NCI-H226 (cell line): ENCODE measurements at places on chromosomes 16 and 17.

GRCh38 chr17:21034340-21035235, 8.2 kb downstream of the USP22 start:
- peak; percentile 56 for DNase-seq

DNA sequence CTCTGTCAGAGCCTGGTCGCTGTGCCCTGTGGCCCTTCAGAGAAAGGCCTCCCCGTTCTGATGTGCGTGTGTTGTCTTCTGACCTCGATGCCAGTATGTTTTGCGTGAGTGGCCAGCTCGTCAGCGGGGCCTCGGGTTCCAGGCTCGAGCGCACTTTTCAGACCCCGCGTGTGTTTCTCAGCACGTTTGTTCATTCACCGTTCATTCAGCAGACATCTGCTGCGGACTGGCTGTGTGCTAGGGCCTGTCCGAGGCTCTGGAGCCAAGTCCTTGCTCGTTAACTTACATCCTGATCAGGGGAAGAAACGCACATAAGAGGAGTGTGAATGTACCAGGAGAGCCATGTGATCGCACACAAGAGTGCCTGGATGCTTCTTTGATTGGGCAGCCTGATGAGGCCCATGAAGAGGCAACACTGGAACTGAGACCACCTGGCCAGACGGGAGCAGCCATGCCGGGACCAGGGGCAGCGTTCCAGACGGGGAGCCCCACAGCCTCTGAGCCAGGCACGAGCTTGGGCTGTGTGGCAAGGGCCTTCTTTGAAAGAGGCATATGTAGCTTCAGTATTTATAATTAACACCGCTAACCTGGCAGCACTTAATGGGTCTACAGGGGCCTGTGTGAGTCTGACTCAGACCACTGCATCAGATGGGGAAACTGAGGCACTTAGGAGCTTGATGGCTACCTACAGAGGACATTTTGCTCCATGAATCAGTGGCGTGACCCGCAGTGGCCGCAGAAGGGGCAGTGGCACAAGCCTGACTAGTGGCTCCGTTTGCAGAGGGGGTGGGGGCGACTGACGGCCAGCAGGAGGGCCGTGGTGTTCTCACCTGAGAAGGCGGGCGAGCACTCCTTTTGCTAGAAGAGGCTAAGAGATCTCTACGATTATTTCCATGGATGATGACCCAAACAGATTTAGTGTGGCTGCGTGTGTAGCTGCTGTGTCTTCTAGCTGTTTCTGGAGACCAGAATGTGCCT, 187.9 kb upstream of the CHMP6 start:
- DNase-seq: no peak

DNA sequence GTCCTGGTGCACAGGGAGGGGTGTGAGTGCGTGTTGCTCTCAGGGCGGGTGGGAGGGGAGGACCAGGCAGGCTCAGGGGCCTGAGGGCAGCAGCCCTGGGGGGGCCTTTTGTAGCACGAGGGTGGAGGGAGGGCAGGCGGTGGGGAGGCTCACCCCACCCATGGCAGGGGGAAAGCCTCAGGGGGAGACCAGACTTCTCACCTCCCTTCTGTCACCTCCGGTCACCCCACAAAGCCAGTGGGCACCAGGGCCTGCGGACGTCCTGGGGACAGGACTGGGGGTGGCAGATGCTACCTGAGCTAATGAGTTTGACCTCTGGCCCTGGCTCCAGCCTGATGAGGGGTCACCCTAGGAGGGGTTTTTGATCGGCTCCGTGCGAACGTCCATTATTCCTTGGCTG, 39.0 kb downstream of the SOX8 start:
- no peak for DNase-seq

GRCh38 chr17:66776999-66777688, 57.8 kb upstream of the CACNG5 start:
- no peak for DNase-seq

DNA sequence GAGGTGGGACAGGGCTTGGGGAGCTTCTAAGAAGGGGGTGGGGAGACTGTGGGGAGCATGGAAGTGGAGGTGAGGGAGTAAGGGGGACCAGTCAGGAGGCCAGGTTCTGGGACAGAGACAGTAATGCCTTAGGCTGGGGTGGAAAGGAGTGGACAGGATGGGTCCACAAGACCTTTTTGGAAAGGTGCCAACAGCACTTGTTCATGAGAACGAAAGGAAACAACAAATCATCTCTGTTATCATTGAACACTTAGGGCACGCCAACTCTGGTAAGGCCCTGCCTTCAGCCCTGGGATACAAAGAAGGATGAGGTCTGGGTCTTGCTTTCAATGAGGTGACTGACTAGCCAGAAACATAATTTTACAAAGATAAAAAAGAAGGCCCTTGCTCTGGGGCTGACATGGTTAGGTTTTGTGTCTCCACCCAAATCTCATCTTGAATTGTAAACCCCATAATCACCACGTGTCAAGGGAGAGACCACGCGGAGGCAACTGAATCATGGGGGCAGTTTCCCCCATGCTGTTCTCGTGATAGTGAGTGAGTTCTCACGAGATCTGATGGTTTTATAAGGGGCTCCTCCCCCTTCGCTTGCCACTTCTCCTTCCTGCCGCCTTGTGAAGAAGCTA, 113.8 kb downstream of the SLC39A11 start:
- DNase-seq: no peak

- no peak for DNase-seq
These were observed 76.2 kb downstream of the CHD9 start for GRCh38 chr16:53131050-53131362.

DNA sequence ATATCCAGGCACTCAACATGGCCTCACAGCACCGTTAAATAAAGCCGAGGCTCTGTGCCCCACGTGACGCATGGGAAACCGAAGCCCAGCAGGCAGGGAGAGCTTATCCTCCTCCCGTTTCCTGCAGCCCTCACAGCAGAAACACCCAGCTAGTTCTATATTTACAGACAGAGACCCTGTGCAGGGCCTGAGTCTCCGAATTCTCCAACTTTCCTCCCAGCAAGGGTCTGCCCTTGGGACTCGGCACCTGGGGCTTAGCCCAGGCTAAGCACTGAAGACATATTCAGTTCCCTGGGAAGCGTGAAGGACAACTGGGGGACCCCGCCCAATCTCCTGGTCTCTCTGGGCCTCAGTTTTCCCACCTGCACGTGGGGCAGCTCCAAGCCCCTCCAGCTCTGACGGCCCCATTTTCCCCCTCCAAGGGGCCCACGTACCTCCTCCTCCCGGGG, 29.2 kb downstream of the TRPV3 start:
- no peak for DNase-seq

DNA sequence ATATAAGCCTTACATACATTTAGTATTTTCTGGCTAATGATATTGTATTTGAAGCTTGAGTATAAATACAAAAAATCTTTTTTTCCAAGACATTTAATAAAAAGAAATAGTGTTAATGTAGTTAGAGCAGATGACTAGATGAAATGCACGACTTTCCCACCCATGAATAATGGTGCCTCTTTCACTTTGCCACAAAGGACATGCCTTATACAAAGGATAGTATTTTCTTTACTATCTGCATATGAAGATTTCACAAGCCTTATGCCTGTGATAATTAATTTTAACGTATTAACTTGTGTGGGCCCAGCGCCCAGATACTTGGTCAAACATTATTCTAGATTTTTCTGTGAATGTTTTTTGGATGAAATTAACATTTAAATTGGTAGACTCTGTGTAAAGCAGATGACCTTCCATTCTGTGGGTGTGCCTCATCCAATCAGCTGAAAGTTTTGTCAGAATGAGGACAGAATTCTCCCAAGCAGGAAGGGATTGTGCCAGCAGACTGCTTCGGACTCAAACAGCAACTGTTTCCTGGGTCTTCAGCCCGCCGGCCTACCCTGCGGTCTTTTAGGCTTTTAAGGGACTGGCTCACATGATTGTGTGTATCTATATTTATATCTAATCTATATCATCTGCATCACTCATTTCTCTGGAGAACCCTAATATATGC, 115.4 kb downstream of the USP22 start:
- no peak for DNase-seq

DNA sequence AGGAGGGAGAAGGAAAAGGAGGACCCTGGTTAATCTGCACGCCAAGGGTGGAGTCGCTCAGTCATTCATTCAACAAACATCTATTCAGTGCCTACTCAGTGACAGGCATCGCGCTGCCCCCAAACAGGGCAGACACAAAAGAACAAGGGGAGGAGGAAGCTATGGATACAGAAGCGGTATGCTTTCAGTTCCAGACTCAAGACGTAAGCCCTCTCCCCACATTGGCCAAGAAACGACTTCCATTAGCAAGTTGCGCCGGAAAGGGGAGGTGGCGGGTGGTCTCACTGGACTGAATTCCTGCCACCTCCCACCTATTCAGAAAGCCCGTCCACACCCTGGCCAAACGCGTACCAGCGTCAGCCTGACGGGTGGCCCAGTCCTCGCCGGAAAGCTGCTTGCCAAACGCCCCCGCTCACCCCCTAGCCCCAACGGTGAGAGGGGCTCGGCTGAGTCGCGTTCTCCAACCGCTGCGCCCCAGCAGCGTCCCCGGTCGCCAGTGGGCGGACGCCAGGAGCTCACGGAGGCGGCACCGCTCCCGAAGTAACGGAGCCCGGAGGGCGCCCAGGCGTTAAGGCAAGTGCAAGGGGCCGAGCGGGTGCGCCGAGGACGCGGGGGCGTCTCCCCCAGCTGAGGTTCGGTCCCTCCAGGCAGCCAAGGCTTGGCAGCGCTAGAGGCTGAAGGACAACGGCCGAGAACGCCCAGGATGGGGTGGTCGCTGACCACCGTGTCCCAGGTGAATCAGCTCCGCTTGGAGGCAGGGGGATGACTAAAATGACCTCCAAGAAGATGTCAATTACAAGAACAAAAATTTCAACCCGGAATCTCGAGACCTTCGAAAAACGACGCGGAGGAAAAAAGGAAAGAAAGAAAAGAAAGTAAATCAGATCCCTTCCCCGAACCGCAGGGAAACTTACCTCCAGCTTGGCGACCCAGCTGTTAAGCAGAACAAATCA, 470.7 kb downstream of the SOX9 start:
- DNase-seq: no peak
